H1 (cell line): ENCODE measurements at places on chromosomes 7 and 10. TPM values are rescaled to one million over a fixed set of nuclear protein-coding genes. Genes with fewer than 3 reads are reported as not detected.
A peak's percentile ranks its signal among the peaks of the same experiment; 100 is the strongest.

GRCh38 chr10:21372651-21373410 is 152.7 kb downstream of the SKIDA1 start:
- no peak overlapping the region for H3K27ac ChIP-seq
- no peak for DNase-seq
- no peaks in the 10 kb centered on the region for H3K36me3 ChIP-seq
- no peaks in the 10 kb centered on the region for H3K27me3 ChIP-seq

DNA sequence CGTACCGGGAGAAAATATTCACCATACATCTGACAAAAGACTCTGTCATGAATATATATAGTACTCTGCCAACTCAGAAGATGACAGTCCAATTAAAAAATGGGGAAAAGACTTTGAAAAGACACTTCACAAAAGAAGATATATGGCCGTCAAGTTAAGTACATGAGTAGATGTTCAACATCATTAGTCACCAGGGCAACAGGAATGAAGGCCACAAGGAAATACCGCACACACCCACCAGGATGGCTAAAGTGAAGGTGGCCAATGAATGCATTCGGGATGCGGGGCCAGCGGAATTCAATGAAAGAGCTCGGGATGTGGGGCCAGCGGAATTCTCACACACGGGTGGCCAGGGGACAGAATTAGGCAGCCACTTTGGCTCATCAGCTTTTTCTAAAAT is 42.2 kb downstream of the MAD1L1 start:
- H3K27ac ChIP-seq, result no peak overlapping the region
- H3K27me3 ChIP-seq, result no peaks in the 10 kb centered on the region
- no peaks in the 10 kb centered on the region for H3K4me1 ChIP-seq
- DNase-seq, result no peak
- no peak overlapping the region for H3K4me3 ChIP-seq
- peaks cover 10% of the 10 kb centered on the region; the same call in 1 of the 2 replicates for H3K36me3 ChIP-seq

- H3K4me1 ChIP-seq, result no peaks in the 10 kb centered on the region; the same call in 1 of the 2 replicates
- no peaks in the 10 kb centered on the region for H3K36me3 ChIP-seq
- no peak for DNase-seq
Measured at GRCh38 chr10:69795242-69795934, 6.3 kb upstream of the COL13A1 start.

DNA sequence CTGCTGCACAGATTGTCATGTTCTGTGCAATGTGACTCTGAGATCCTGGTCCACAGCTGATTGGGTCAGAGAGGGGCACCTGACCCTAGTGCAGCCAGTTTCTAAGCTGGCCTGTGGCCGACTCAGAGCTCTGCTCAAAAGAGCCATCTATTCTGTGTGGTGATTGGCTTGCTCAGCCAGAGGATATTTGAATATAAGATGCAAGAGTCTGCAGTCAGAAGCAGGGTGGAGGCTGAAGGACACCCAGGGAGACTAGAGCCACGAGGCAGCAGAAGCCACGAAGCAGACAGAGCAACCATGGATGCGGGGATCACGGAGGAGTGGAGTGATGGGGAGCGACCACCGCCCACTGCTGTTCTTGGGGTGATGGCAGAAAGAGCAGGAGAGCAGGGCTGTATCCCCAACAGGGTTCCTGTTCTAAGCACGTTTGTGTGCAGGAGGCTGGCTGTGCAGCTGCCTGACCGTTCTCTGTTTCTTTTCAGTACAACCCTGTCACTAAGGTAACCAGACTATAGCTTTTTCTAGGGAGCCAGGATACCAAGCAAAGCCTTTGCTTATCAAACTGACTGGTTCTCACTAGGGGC is 19.5 kb upstream of the RHEB start:
- H3K4me3 ChIP-seq, result no peak overlapping the region
- H3K4me1 ChIP-seq, result no peaks in the 10 kb centered on the region; the same call in 1 of the 2 replicates
- H3K27ac ChIP-seq, result no peak overlapping the region
- H3K36me3 ChIP-seq, result no peaks in the 10 kb centered on the region
- no peaks in the 10 kb centered on the region for H3K27me3 ChIP-seq
- DNase-seq, result no peak

GRCh38 chr10:132804785-132805426 is 19.0 kb upstream of the NKX6-2 start:
- no peak overlapping the region for H3K27ac ChIP-seq
- DNase-seq, result no peak
- peaks cover 3% of the 10 kb centered on the region; the same call in 1 of the 2 replicates for H3K4me1 ChIP-seq
- no peaks in the 10 kb centered on the region for H3K36me3 ChIP-seq
- H3K27me3 ChIP-seq, result no peaks in the 10 kb centered on the region
- no peak overlapping the region for H3K4me3 ChIP-seq

GRCh38 chr10:97210543-97210960 is 24.8 kb upstream of the SLIT1 start:
- no peaks in the 10 kb centered on the region for H3K36me3 ChIP-seq
- no peak overlapping the region for H3K27ac ChIP-seq
- no peaks in the 10 kb centered on the region for H3K4me1 ChIP-seq

- H3K27me3 ChIP-seq, result no peaks in the 10 kb centered on the region
- H3K4me1 ChIP-seq, result peaks cover 14% of the 10 kb centered on the region
- no peak for DNase-seq
- no peak overlapping the region for H3K4me3 ChIP-seq
Measured at GRCh38 chr7:30470771-30471170, 7.8 kb downstream of the NOD1 start.

- H3K27ac ChIP-seq, result no peak overlapping the region
- no peaks in the 10 kb centered on the region for H3K27me3 ChIP-seq
- H3K36me3 ChIP-seq, result no peaks in the 10 kb centered on the region
- DNase-seq, result peak; percentile 59
- no peaks in the 10 kb centered on the region for H3K4me1 ChIP-seq
Measured at GRCh38 chr10:90621577-90621976, 236.3 kb downstream of the HTR7 start.

DNA sequence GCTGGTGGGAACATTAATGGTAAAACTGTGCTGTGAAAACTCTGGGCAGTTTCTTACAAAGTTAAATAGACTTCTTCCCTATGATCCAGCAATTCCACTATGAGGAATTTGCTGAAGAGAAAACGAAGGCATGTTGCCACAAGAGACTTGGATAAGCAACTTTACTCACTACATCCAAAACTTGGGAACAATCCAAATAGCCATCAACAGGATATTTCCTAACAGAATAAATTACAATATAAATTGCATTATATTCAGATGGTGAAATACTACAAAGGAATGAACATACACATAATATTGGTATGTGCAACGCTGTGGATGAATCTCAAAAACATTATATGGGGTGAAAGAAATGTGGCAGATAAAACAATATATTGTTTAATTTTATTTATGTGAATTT is 21.4 kb upstream of the MKI67 start:
- H3K27ac ChIP-seq, result no peak overlapping the region
- DNase-seq, result no peak
- no peaks in the 10 kb centered on the region for H3K36me3 ChIP-seq
- H3K27me3 ChIP-seq, result no peaks in the 10 kb centered on the region

- no peak overlapping the region for H3K4me3 ChIP-seq
- H3K27me3 ChIP-seq, result no peaks in the 10 kb centered on the region
- no peak for DNase-seq
Measured at GRCh38 chr10:69004821-69005220, 16.2 kb downstream of the KIFBP start.

DNA sequence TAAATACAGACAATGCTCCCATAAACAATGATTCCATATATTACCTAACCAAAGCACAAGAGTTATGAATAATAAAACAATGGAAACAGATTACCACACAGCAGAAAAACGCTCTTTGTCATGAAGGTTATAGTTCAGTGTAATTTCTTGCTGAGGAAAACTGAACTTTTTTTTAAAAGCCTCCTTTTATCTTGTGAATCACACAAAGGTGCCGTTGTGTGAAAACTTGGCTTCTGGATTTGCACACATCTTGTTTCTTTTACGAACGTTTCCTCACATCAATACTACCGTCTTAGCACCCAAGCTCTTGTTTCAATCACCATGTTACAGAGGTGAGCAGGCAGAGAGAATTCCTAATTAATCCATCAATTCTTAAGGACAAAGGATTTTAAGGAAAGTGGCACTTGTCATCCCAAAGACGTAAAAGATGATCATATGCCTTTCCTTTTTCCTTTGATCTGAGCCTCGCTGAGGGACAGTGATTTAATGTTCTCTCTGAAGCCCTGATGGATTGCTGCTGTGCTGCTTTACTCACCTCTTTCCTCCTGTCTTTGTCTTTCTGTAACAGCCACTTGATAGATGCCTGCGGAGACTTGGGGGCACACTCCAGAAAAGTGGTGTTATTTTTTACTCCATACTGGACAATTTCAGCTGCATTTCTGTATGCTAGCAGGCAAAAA is 110.1 kb downstream of the CD36 start:
- no peak overlapping the region for H3K4me3 ChIP-seq
- no peaks in the 10 kb centered on the region for H3K4me1 ChIP-seq
- H3K27ac ChIP-seq, result no peak overlapping the region
- no peaks in the 10 kb centered on the region for H3K36me3 ChIP-seq
- no peaks in the 10 kb centered on the region for H3K27me3 ChIP-seq
- DNase-seq, result no peak

The CRPPA gene
- 0.39 and 0.71 TPM in 2 replicates for total RNA-seq

The ACADSB gene
- total RNA-seq, result 11.2 and 12.4 TPM in 2 replicates

The AFAP1L2 gene
- total RNA-seq, result 6.2 and 6.4 TPM in 2 replicates

The NUDT13 gene
- 1.5 and 1.9 TPM in 2 replicates for total RNA-seq

The TDRD1 gene
- 0.71 and 0.92 TPM in 2 replicates for total RNA-seq
